GM04503 (cell line): ENCODE measurements at places on chromosomes 5 and 9.

DNA sequence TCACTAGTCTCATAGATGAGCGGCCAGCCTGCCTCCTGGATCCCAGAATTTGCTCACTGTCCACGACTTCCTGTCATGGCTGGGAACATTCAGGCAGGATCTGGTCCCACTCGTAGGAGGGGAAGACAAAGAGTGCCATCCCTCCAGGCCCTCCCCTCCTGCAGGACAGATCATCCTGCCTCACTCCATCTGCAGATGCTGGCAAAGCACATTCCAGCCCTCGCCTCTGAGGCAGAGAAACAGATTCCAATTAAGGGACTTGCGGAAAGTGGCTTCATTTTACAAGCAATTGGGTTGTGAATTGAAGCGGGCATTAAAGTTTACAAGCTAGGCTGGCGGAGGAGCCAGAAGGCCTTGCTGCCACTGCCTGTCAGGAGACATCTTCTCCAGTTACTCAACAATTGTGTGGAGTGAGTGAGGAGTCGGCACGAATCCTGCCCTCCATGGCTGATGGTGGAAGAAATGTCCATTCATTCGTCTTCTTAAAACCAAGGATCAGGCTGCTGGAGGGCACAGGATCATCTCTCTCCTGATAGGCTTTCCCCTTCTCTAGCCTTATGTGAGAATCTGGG is 41.8 kb upstream of the KCNMB1 start:
- DNase-seq = no peak

DNA sequence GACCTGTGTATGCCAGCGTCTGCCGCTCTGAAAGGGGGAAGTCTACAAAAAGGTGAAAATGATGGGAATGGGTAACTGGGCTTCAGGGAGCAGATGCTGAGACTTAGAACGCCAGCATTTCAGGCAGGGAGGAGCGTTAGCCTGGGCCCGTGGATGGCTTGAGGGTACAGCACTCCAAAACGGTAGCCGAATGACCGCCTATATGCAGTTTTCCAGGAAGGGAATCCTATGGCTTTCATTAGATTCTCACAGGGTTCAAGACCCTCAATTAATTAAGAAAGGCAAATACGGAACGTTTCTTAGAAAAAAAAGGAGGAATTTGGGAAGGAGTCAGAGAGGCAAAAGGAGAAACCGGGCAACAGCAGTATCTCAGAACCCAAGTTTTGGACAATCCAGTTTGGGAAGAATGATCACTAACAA is 639 bp downstream of the AMACR start:
- DNase-seq = no peak

DNA sequence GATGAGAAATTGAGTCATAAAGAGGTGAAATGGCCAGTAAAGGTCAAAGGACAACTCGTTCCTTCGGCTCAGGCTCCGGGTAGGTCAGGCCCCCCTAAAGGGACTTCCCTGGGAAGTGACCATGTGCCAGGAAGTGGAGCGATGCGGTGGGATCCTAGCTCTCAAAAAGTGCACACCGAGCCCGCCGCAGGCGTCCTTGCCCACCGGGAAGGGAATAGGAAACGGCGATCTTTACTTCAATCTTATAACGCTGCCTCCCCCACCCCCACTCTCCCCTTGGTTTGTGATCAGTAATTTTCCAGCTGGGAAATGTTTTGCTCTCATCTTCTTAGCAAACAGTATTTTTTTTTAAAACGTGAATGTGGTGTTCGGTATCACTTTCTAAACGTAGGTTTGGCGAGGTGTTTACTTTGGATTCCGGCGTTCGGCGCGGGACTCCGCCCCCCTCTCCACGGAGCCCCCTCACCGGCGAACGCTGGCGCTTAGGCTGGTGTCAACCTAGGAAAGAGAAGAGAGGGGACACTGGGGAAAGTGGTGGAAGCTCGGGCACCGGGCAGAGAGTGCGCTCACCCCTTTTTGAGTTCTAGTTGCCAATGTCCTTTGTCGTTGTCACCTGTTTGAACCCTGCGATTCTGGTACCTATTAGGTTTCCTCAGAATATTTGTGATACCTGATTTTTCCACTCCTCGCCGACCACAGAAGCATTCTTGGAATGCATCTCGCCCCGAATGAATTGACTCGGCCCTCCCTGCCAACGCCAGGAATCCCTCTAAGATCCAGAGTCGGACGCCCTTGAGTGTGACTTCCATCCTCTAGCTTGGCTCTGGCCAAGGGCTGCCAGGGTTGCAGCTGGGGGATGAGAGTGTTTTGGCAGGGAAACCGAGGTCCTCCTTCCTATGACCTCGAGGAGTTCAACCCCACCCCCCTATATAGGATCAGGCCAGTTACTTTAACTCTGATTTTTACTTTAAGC is 1.8 kb upstream of the KLF4 start:
- no peak for DNase-seq

DNA sequence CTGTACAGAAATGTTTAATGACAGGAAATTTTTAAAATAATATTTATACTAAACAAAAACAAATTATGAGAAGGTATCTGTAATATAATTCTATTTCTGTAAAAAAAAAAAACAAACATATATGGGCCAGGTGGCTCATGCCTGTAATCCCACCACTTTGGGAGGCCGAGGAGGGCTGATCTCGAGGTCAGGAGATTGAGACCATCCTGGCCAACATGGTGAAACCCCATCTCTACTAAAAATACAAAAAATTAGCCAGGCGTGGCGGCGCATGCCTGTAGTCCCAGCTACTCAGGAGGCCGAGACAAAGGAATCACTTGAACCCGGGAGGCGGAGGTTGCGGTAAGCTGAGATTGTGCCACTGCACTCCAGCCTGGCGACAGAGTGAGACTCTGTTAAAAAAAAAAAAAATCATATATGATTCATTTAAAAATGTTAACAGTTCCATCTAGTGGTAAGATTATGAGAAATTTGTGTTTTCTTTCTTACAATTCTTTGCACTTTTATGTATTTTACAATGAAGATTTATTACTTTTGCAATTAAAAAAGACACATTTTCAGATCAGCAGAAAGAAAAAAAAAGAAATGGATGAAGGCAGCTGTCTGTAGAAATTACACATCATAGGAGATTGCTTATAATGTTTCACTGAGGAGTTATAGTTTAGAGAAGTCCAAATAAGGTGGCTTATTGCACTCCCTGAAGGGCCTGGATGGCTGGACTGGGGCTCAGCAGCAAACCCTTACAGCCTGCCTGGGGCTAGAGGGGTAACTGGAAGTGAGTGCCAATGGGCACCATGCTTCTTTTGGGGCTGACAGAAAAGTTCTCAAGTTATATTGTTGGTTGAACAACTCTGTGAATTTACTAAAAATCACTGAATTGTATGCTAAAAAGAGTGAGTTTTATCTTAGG is 20.3 kb downstream of the C9orf153 start:
- no peak for DNase-seq

GRCh38 chr9:136712690-136713544 is 545 bp downstream of the DIPK1B start:
- no peak for DNase-seq

DNA sequence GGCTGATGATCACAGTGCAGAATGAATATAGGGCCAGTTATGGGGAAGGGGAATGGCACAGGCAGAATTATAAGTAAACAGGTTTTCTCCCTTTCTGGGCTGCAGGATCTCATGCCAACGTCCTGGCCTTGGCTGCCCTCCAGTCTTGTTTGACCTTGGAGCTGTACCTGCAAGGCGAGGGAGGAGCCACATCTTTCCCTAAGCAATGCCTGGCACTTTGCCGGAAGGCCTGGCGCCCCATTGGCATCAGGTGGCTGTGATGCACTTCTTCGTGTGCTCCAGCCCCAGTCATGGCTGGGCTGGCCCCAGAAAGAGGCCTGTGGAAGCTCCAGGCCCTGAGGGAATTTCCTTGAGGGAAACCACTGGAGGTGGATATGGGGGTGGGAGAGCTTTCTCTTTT is 16.7 kb upstream of the IQGAP2 start:
- DNase-seq = no peak

DNA sequence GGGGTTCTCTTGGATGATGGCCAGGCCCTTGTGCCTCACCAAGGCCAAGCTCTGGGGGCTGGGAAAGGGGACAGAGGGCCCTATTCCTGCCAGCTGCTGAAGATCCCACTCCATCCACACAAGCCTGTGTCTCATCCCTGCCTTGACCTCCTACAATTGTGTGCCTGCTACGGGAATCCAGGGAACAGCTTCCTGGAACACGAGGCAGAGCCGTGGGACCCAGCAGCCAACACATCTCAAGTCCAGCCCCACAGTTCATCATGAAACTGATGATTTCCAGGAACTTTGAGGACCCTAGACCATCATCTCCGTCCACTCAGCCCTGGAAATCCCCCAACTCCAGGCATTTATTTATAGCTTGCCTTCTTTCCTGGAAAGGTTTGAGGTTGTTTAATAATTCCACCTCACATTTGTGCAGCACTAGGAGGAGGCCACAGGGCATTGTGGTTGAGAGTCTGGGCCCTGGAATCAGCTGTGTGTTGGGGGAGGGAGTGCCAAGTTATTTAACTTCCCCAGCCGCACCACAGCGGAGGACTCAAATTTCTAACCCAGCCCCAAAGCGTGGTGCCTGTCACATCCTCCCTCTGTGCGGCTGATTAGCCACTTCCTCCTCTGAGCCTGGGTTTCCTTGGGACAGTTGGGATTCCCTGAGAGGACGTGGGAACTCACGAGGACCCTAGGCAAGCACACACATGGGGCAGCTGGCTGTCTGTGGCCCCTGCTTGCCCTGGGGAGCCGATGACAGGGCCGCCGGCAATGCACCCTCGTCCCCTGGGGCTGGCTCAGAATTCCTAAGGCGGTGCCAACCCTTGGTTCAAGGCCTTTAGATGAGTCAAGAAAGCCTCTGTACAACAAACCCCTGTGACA is 58.2 kb upstream of the GGTA1 start:
- peak; percentile 69 for DNase-seq

DNA sequence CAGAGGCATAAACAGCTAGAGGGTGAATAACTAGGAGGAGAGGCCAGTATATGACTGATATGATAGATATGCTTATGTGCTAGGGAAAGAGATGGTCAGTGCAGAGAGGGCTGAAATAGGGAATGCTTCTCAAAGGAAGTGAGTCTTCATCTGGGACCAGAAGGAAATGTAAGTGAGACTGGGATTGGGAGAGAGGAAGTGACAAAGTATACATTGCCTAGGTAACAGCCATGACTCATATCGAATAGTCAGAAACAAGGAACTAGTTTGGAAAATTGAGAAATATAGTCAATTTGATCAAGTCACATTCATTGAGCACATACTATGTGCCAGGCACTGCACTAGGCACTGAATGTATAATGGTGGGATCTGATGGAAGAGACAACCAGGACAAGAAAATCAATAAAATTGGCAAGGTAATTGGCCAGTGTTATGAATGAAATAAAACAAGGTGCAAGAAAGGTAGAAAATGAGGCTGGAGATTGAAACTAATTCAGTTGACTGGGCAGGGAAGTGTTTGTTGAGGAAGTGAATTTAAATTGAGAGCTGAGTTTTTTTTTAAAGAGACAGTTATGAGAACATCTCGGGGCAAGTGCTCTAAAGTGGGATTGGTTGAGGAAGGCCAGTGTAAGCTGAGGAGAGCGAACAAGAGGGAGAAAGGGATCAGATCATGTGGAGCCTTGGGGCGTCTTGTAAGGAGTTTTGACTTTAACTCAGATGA is 4.3 kb downstream of the ERAP2 start:
- DNase-seq = peak; percentile 30

GRCh38 chr5:179558932-179559283 is 8.6 kb downstream of the RUFY1 start:
- no peak for DNase-seq

- DNase-seq = no peak
Observed at GRCh38 chr9:134598884-134599245, 42.7 kb upstream of the COL5A1 start.

- no peak for DNase-seq
Observed at GRCh38 chr5:38292228-38292627, 33.9 kb downstream of the EGFLAM start.

- no peak for DNase-seq
Observed at GRCh38 chr9:131776473-131776872, 36.6 kb upstream of the RAPGEF1 start.

DNA sequence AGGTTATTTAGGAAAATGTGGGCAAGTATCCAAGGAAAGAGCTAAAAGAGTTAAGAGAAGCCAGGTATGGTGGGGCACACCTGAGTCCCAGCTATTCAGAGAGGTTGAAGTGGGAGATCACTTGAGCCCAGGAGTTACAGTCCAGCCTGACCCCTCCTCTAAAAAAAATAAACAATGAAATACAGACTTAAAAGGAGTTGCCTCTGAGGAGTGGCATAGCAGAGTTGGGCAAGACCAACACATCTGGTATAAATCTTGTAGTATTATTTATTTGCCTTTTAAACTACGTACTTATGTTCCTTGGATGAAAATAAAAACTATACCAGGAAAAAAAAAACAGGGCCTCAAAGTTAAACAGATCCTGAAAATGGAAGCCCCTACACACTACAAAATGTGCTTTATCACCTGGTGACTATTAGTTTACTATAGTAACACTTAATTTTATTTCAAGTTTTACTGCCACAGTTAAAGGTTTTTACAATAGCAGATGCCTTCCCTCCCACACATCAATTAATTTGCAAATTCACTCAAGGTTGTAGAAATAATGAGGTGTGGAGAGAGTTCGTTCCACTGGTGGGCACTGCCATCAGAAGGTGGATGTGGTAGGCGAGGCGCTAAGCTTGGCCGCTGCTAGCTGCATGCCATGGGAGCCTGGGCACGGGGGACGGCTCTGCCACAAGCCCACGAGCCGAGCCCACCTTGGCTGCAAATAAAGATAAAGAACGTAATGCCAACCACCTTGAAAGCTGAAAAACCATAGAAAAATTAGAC is 48.0 kb downstream of the MED27 start:
- DNase-seq = no peak

GRCh38 chr5:139148986-139149385 is 49.2 kb downstream of the SIL1 start:
- no peak for DNase-seq

GRCh38 chr5:143229896-143230675 is 173.4 kb downstream of the NR3C1 start:
- DNase-seq = peak; percentile 47

DNA sequence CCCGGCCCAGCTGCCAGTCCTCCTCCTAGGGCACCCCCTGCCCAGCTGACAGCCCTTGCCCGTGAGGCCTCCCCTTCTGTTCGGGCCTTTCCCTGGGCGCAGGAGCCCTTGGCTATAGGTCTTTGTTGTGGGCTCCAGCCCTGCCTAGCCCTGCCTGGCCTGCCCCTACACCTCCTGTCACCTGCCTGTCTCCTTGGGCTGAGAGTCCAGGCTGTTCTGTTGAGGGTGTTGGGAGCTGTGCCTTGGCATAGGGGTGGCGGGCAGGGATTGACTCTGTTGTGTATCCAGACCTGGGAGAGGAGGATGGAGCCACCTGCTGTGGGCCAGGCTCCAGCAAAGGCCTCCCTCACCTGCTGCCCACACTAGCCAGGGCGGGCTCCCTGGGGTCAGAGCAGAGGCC is 11.6 kb downstream of the FCN2 start:
- DNase-seq = no peak

- peak; percentile 4 for DNase-seq
Observed at GRCh38 chr5:174533751-174534241, 190.6 kb upstream of the MSX2 start.

DNA sequence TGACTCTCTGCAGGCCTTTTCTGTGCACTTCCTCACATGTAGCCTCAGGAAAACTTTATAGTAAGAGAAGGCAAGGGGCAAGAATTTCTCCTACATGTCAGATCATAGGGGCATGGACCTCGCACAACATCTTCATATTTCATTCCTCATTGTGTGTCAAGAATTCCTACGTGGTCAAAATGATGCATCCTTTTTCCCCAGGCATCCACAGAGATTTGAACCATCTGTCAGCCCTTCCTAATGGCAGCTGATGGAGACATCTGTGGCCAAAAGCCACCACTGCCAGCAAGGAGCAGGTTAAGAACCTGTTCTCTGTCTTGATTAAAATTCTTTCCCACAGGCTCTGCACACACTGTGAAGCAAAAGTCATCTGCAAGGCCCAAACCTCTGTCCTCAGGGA is 42.5 kb downstream of the MFAP3 start:
- no peak for DNase-seq

- no peak for DNase-seq
Observed at GRCh38 chr5:178341091-178341850, 108.7 kb upstream of the PHYKPL start.
